ENCODE measurements at places on chromosomes 2 and 18. TPM values are rescaled to one million over a fixed set of nuclear protein-coding genes. Genes with fewer than 3 reads are reported as not detected.
A peak's percentile ranks its signal among the peaks of the same experiment; 100 is the strongest.

Gene CD8B2
- 0.06 TPM for total RNA-seq

Gene OSBPL6
- total RNA-seq = 1.9 TPM

Gene CKAP2L
- 4.7 TPM for total RNA-seq

Gene RNF144A
- total RNA-seq = 21.2 TPM

Gene CAD
- 23.7 TPM for total RNA-seq

Gene EGR4
- not detected for total RNA-seq

Gene PPM1G
- total RNA-seq = 50.9 TPM

Gene LAMA1
- 13.4 TPM for total RNA-seq

Gene NEURL3
- total RNA-seq = 0.58 TPM

Gene POTEF
- not detected for total RNA-seq

Gene LHCGR
- total RNA-seq = not detected

Gene ADD2
- total RNA-seq = 0.61 TPM

DNA sequence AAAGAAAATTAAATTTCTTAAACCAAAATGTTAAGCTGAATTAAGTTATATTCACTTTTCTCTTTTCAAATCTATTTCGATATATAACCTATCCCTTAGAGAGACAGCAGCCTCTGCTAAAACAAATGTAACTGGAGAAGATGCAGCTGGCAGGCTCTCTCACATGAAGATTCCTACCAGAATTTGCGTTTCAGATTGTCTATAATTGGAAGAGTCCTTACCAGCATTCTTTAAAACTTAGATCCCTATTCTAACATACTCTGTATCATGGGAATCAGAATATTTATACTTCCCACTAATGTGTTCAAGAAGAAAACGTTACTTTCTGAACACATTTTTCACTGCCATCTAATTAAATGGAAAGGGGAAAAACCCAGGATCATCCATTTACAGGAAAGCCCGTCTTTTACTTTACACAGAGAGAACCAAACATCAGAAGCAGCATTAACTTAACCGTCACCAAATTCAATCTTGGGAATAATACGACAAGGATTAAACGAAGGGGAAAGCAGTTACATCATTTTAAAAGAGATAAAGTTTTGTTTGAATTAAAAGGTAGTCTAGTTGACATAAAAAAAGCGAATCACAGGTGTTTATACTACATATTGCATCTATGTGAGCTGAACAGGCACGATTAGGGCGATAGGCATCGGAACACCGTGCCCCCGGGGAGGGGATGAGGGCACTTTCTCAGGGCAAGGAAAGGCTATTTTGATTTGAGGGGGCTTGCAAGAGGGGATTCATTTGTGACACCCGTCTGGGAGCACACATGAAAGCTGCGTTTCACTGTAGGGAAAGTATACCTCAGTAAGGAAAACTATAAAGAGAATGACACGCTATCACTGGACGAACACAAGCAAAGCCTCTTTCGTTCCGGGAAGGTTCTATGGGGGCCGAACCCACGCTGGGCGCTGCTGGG is 1.3 kb downstream of the PTPN2 start:
- DNase-seq = no peak

GRCh38 chr2:240947176-240947575 is 41.0 kb downstream of the CROCC2 start:
- peak; percentile 1 for DNase-seq

DNA sequence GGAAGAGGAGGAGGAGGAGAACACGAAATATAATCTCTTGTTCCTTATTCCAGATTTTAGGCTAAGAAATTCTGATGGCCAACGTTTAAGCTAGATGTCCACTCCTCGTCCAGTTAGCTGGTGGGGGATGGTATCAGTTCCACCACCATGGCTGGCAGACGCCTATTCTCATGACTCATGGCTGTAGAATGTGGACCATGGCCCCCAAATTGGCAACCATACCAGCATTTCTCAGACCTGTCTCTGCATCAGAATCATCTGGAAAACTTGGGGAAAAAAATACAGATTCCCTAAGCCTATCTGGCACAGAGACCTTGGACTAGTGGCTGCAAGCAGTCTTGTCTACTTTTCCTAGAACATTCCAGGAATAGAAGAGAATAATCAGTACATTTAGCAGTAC is 267.7 kb upstream of the SIX2 start:
- DNase-seq = no peak

DNA sequence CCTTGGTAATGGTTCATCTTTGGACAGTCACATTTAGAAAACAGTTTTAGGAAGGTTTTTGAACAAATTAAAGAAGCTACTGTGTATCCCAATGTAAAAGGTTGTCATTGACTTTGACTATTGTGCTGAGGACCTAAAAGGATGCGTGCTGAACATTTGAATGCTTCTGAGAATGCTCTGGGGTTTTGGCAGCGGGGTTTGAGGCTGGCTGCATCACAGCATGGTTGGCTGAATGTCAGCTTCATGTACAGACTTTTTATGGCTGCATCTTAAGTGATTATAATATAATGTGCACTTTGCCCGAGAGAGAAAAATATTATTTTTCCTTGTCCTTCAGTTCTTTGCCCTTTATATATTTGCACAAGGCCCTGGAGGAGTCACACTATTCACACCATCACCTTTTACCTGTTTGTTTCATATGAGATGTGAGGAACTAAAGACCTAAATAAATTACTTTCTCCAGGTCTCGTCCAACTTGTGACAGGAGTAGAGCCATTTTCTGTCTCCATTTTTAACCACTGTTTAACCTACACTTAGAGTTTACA is 125.9 kb downstream of the CCDC85A start:
- no peak for DNase-seq

GRCh38 chr18:32889615-32890593 is 117.1 kb upstream of the KLHL14 start:
- DNase-seq = no peak

DNA sequence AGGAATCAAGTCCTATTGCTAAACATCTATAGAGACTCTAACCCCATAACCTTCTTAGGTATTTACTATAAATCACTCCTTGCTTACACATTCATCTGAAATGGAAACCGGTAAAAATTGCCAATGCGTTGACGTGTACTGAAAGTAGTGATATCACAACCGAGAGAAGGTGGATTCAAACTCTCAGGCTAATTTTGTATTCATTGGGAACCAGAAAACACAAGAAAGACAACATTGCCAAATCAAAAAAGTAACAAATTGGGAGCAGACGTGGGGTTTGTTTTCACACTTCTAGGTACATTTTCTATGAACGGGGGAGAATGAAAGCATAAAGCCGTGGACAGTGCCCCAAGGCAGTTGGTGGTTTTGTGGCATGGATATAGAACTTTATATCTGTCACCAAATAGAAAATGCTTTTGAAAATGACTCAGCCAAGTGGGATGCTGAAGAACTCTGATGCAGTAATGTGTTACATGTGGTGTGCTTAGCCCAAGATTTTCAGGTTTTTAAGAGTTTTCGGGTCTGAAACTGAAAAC is 155.1 kb upstream of the RASGRP3 start:
- DNase-seq = no peak

GRCh38 chr2:42296226-42296625 is 64.8 kb downstream of the COX7A2L start:
- DNase-seq = no peak

- DNase-seq = no peak
Observed at GRCh38 chr2:38068234-38068633, 7.7 kb downstream of the CYP1B1 start.

GRCh38 chr2:37886745-37887144 is 38.3 kb upstream of the RMDN2 start:
- no peak for DNase-seq

GRCh38 chr2:125455110-125455509 is 1200.8 kb upstream of the GYPC start:
- DNase-seq = no peak

- no peak for DNase-seq
Observed at GRCh38 chr2:38740851-38741731, 10.1 kb downstream of the SRSF7 start.

GRCh38 chr2:89829828-89830227 is 1138.4 kb downstream of the RPIA start:
- no peak for DNase-seq

DNA sequence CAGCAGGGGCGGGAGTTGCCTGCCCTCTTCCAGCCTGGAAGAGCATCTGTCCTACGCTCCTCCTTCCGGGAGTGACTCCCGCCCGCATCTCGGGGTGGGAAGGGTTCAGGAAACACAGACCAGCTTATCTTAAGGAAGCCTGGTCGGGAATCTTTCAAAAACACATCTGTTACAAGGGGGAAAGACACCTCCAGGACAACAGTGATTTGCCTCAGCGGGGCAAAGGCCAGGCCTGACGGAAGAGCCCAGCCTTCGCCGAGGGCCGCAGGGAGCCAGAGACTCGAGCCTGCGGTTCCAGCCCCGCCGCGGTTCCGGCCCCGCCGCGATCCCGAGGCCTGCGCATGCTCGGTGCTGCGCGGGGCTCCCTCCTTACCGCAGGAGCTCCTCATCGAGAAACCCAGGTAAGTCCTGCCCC is 38.1 kb upstream of the TGIF1 start:
- DNase-seq = peak; percentile 32

DNA sequence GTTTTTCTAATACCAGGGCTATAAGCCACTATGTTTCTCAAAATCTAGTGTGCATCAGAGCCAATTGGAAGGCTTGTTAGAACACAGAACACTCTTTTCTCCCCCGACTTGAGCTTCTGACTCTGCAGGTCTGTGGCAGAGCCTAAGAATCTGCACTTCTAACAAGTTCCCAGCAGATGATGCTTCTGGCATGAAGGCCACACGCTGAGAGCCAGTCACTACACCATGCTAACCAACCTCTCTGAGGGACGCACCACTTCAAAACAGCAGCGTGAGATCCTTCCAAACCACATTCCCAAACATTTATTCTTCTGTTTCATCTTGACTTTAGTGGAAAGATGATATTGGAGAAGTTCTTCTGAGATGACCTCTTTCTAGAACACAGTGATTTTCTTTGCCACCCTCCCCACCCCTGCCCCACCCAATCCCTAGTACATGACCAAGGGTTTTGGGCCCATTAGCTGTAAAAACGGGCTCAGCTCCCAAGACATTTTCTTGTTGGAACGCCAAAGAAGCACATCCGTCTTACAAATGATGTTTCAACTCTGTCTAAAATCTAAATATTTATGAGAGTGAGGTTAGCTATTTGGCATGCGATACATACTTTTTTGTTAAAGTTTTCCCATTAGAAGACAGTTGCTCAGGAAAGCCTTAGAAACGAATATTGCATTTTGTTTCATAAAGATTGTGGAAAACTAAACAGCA is 391.9 kb downstream of the TMEM182 start:
- DNase-seq = no peak

DNA sequence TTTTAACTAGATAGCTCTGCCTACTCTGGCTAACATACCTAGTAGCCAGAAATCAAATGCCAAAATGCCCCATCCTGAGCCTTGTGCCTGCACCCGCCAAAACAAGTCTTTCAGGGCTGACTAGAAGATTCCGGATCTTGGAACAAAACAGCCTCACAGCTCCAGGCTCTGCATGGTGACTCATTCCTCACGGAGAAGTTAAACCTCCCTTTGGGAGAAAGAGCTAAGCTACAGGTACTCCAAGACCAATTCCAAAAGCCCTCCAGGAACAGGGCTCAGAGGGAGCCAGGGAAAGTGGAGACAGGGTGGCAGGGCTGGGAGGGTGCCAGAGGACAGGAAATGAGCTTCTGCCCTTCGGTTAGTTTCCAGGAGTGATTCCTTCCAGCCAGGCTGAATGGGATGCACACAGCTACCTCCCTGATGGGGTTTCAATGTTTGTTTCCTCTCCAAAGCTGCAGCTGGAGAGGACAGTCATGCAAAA is 295.6 kb downstream of the TNS1 start:
- no peak for DNase-seq

DNA sequence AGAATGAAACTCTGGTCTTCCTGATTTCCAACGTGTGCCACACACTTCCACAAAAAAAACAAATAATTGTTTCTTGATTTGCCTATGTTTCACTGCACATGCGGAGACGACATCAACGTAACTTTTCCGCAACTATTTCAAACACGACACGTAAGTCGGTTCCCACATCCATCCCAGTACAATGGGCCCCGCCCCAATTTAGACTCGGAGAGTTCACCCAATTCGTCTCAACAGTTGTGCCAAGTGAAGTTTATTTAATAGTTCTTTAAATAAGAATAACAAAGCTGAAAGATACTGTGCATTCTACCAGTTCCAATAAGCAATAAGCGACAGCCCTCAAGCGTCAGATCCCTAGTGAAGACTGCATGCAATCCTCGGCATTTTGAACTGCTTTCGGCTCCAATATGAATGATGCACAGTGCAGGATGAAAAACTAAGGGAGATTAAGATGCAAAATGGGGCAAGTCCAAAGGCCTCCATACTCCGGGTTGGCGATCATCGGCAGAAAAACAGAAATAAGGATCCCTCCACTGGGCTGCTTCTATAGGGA is 664 bp downstream of the CCT4 start:
- no peak for DNase-seq

DNA sequence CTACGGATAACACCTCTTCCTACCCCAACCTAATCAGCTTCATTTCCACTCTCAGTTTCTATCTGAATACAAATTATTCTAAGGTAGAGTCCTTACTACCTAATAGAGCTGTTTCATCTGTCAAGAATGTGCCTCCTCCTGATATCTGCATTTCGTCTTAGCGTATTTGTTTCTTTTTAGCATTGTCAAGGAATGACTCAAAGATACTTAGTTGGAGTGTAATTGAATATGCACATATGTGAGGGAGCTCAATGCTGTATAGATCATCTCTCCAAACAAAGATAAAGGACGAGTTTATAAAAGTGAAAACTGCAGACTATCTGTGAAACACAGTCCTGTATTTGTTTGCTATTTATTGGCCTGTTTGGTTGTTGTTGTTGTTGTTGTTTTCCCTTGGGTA is 2059.4 kb upstream of the CELF4 start:
- no peak for DNase-seq

All from left colon (tissue), 2 donors.